ENCODE measurements at places on chromosomes 7 and 10. TPM values are rescaled to one million over a fixed set of nuclear protein-coding genes. Genes with fewer than 3 reads are reported as not detected.
A peak's percentile ranks its signal among the peaks of the same experiment; 100 is the strongest.

DNA sequence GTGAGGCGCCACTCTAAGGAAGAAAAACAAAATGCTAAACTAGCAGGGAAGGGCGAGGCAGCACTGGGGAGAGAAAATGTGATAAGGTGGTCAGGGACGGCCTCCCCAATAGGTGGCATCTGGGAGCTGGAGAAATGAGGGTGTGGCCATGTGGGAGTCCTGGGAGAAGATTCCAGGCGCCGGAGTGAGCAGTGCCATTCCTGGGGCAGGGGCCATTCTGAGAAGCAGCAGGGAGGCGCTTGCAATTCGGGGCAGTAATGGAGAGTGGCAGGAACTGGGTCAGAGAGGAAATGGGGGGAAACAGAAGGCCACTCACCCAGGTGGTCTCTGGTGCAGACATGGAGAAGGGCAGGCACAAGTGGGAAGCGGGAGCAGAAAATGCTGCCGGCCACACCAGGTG lies 61.8 kb upstream of the LRRC18 start:
- no peak for DNase-seq

GRCh38 chr7:96526496-96526895 lies 183.2 kb downstream of the SEM1 start:
- no peak for DNase-seq

DNA sequence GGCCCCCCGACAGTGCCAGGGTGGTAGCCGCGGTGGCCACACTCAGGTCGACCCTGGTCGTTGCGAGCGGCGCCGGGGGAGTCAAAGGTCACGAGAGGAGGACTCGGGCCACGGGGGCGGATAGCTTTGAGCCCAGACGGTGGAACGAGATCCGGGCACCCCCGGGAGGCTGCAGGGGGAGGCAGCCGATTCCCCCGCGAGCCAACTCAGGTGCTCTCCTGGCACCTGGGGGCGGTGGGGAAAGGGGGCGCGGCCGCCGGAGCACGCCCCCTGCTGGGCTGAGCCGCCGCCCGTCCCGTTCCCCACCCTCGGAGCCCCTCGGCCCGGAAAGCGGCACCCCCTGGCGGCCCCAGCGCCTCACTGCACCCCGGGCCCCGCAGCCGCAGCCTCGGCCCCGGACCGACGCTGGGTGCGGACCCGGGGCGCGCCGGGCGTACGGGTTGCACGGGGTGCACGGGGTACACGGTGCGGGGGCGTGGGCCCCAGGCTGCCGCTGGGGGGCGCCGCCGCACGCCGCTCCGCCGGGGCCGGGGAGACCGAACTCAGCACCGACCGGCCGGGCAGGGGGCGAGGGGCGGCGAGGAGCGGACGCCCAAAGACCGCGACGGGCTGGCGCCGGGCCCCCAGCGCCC lies 521 bp upstream of the NYAP1 start:
- peak; percentile 74 for DNase-seq

- DNase-seq = no peak
Measured at GRCh38 chr10:6561552-6561951, 18.5 kb downstream of the PRKCQ start.

DNA sequence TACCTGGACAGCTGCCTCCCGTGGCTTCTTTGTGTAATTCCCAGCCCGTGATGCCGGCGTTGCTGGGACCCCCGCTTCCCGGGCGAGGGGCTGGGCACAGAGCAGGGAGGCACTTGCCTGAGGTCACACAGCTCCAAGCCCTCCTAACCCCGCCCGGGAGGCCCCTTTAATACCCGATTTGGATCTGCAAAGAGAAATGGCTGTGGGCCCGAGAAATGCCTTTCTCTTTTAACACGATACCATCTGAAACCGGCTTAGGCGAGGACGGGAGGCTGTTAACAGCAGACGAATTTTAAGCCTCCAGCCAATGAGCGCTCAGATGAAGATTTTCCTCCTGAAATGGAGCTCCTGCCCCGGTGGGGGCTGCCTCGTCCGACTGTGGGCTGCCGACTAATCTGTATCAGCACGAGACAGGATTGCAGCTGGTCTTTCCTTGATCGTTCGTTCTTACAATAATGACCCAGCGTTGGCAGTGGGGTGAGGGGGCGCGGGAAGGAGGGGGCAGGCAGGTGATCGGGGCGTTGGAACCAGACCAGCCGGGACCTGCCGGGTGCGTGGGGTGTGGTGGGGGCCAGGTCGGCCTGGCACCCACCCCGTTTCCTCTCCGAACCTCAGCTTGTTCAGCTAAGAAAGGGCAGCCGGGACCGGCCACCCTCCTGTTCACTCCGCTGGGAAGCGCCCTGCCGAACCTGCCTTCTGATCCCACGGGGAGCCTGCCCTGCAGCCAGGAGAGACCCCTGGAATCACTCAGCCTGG lies 36.2 kb upstream of the FOXL3 start:
- no peak for DNase-seq

DNA sequence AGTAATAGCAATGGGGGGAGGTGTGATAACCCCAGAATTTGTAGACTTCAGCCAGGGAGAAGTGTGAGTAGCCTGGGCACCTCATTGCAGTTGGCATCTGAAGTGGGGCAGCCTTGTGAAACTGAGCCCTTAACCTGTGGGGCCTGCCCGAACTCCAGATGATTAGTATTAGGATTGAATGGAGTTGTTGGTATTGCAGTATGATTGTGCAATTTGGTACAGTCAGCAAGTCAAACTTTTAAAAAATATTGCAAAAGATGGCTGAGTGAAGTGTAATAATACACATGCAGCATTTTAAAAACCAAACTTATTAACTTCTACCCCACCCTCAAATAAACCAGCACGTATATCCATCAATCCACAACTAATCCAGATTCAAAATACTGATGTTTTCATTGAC lies 9.3 kb downstream of the RBM33 start:
- DNase-seq = no peak

- no peak for DNase-seq
Measured at GRCh38 chr10:70785190-70785589, at the start of gene TBATA. Gene TBATA, minus strand, starts transcription at chr10:70785377. Its CDS starts 1,998 bp downstream, at chr10:70783379.

- DNase-seq = no peak
Measured at GRCh38 chr10:24341371-24341770, 132.4 kb downstream of the KIAA1217 start.

DNA sequence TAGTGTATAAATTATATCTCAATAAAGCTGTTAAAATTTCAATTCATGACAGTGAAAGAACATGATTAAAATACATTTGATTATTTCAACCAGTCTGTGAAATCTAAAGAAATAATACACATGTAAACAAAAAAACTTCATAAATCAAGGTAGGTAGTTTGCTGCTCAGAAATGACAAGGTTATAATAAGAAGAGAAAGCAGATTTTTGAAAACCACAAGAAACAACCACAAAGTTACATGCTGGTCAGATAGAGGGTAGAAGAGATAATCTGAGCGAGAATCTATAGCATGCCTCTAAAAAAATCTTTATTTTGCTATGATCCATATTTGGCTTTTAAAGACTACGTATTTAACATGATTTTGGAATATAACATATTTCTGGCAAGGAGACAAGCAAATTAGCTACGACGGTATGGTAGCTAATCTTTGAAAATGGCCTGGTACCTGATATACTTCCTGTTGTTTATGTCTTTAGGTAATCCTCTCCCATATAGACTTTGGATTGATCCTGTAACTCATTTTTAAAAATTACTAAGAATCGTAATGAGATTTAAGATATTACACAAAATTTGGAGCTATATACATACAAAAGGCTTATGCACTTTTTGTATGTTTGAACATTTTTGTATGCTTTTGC lies 23.5 kb upstream of the VCL start:
- no peak for DNase-seq

DNA sequence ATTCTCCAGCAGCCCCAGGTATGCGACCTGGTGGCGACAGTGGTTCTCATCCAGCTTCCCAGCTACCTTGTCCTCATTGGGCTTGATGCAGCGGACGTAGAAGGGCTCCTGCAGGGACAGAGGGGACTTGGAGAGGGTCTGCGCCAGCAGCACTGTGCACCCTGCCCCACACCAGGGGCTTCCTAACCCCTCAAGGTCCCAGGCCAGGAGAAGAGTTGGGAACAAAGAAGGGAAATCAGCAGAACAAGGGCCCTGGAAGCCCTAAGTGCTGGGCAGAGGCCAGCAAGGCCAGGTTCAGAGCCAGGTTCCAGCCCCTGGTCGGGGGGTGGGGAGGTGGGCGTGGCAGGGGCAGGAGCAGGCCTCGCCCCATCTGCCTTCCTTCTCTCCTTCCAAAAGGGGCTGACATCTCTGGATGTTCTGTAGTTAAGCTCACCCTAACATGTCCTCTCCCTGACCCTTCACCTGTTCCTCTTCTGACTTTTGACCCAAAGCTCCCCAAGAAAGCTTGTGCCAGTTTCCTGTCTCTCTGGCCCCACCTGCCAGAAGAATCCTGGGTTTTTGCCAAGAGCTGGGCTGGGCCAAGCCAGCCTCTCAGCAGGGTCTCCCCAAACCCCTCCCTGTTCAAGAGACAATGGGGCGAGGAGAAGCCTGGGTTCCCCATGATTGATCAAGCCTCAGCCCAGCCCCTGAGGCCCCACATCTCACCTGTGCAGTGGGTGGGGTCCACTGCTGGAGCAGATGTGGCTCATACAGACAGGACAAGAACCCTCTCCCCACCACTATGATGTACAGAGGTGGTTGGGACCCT lies 11.9 kb downstream of the MYO1G start:
- no peak for DNase-seq

The MKX gene
- not detected for total RNA-seq

The XRCC2 gene
- total RNA-seq = 0.95 TPM

The SPDYE9 gene
- not detected for total RNA-seq

The NACAD gene
- total RNA-seq = 0.63 TPM

The TMEM196 gene
- not detected for total RNA-seq

Data from T-cell (primary cell).